ENCODE measurements at places on chromosomes 3 and 15.

- no peak for DNase-seq
Observed at GRCh38 chr3:197983076-197983475, 23.1 kb downstream of the LMLN start.

- no peak for DNase-seq
Observed at GRCh38 chr3:96330795-96331194, 483.6 kb upstream of the EPHA6 start.

GRCh38 chr3:141262308-141262705 lies 30.7 kb downstream of the PXYLP1 start:
- DNase-seq: no peak

DNA sequence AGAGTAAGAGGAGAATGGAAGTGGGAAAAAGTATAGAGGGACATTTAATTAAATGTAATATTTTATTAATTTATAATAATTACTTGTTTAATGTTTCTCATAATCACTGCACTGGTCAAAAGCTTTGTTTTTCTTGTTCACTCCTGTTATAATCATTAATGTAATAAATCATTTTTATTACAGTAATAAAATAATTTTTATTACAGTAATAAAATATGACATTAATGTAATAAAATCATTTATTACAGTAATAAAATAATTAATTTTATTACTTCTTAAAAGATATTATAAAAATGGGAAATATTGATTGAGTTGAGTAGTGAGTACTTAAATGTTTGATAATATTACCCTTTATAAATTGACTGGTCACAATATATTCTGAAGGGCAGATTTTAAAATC lies 181.1 kb upstream of the SOX2 start:
- DNase-seq: no peak

GRCh38 chr3:67288466-67289106 lies 290.5 kb downstream of the KBTBD8 start:
- DNase-seq: no peak

DNA sequence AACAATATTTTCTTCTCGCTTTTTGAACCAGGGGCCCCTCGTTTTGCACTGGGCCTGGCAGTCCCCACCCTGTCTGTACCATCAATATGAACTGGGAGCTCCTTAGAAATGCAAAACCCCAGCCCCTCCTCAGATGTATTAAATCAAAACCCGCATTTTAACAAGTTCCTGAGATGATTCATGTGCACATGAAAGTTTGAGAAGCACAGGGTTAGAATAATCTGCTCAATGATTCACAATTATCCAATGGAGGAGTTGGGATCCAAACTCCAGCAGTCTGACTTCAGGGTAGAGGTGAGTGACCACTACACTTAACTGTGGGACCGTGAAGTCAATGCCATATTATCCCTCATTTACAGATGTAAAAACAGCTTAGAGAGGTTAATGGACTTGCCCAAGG lies 256.4 kb downstream of the IGSF11 start:
- no peak for DNase-seq

GRCh38 chr3:55540579-55540978 lies 53.5 kb upstream of the WNT5A start:
- DNase-seq: no peak

DNA sequence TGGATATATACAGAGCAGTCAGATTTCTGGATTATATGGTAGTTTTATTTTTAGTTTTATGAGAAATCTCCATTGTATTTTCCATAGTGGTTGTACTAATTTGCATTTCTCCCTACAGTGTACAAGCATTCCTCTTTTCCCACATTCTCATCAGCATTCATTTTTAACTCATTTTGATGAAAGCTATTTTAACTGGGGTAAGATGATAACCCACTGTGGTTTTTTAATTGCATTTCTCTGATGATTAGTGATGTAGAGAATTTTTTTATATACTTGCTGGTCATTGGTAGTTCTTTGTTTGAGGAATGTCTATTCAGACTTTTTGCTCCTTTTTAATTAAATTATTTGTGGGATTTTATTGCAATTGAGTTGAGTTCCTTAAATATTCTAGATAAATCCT lies 903.6 kb downstream of the DIPK2A start:
- DNase-seq: no peak

GRCh38 chr15:35545316-35545823 lies 595 bp downstream of the DPH6 start:
- DNase-seq: peak; percentile 65

DNA sequence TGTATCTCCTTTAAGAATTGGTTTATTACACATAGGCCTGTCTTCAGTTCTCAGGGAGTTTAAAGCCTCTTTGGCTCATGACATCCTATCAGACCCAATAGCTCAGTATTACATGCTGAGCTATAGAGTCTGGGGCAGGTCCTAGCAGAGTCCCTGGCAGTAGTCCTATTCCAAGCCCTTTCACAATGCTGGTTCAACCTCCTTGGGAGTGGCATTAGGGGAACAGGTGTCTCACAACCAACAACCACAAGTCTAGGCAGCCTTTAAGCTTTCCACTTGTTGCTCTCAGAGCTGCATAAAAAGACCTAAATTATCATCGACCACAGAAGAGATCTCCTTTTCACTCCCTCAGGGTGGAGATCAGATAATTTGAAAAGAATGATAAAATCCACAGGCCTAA lies 22.8 kb upstream of the C2CD4B start:
- DNase-seq: no peak

GRCh38 chr15:67836477-67836876 lies 3.4 kb downstream of the RNU6-1 start:
- DNase-seq: peak; percentile 61

DNA sequence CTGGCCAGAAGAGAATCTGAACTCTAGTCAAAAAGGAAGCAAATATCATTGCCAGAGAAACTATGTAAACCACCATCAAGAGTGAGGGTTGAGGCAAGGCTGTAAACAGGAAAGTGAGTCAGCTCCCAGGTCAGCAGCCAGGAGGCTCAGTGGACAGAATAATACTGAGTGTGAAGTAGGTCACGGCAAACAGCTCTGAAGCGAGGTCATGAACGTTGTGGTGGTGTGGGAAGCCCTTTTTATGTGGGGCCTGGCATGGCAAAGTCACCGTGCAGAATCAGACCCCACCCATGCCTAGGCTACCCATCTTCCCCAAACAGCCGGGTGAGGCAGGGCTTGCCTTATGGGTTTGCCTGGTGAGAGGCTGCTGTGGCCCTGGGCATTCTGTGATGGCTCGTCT lies 43.9 kb downstream of the THBS1 start:
- DNase-seq: no peak

- DNase-seq: peak; percentile 73
Observed at GRCh38 chr3:52108302-52109232, 45.7 kb downstream of the POC1A start.

- DNase-seq: peak; percentile 93
Observed at GRCh38 chr3:141129541-141130011, 78.4 kb downstream of the SPSB4 start.

DNA sequence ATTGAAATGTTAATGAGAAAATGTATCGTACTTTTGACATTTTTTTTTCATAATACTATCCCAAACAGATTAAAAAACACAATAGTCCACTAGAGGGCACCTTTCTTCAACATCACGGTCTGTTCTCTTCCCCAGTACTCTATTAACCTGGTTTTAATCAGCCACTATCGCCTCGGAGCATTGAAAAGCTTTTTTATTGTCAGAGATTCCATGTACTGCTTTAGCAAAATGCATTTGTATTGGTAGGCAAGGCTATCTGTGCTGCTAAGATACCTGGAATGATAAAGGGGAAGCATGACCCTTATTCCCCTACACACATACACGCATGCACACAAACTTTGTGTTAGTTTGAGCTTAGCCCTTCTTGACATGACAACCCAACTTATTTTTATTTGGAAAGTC lies 160.1 kb upstream of the IL12A start:
- DNase-seq: no peak

DNA sequence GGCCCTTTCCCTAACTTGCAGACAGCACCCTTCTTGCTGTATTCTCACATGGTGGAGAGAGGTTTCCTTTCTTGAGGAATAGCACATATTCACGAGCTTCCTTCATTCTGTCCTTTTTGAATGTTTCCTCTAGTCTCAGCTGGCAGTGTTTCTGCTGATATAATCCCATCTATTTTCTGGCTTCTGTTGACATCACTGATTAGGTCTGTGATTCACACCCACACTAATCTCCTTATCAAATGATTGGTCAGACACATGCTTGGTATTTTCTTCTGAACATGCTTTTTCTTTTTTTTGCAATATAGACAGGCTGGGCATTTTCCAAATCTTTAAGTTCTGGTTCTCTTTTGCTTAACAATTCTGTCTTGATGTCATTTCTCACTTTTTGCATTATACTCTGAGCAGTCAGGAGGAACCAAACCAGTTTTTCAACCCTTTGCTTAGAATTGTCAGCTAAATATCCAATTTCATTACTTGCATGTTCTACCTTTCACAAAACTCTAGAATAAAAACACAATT lies 65.4 kb downstream of the OXSM start:
- no peak for DNase-seq

- peak; percentile 70 for DNase-seq
Observed at GRCh38 chr3:195907684-195907933, 742 bp downstream of the TNK2 start.

DNA sequence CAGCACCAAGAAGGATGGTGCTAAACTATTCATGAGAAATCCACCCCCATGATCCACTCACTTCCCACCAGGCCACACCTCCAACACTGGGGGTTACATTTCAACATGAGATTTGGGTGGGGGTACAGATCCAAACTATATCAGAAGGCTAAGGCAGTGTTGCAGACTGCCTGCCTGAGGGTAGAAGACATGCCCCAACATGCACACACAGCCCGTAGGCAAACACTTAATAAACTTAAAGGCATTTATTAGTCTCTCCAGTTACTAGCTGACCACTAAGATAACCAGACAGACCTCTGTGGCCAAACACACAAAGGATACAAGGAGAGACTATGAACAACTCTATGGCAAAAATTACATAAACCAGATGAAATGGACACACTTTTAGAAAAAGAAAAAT lies 10.2 kb downstream of the FAM162A start:
- DNase-seq: no peak

DNA sequence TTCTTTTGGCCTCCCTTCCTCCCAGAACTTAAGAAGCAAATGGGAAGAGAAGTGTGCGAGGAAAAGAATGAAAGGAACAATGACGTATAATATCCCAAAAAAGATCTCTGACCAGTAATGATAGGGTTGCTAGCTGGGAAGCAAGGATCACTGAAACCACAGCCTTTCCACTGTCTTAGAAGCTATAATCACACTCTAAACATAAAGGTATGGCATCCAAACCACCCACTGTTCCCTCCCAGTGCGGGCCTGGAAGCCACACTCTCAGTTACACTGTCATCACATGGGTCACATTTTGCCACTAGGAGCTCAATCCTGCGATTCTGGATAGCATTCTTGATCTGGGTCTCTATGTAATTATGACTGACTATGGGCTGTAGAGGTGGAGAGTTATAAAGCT lies 131.6 kb upstream of the HACD2 start:
- DNase-seq: peak; percentile 59

DNA sequence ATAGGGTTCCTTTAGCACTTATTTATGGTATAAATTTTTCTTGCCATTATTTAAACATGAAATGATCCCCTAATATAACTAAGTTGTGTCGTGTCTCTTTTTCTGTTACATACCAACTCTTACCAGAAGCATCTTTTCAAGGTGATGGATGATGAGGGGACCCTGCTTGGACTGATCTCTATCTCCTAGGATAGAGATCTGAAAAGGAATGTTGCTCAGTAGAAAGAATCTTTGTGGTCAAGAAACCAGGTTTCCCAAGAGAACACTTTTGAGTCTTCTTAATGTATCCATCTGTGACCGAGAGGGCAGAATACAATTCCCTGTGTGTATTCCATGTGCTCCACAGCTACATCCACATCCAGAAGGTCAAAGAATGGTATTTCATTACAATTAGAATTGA lies 409.7 kb downstream of the MAGI1 start:
- no peak for DNase-seq

DNA sequence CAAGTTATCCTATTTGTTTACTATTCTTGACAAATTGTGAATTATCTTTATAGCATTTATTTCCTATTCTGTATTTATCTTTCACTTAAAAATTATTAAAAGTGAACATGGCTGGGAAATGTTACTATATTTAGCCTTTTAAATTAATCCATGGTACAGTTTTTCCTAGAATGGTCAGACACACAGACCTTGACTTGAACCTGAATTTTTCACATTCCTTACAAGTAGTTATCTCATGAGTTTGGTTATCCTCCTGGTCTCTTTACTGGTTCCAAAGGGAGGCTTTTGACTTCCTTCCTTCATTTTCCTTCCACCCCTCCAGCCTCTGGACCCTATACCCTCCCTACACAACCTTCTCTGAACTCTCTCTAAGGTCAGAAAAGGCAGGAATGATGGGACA lies 280.6 kb downstream of the SATB1 start:
- DNase-seq: no peak

DNA sequence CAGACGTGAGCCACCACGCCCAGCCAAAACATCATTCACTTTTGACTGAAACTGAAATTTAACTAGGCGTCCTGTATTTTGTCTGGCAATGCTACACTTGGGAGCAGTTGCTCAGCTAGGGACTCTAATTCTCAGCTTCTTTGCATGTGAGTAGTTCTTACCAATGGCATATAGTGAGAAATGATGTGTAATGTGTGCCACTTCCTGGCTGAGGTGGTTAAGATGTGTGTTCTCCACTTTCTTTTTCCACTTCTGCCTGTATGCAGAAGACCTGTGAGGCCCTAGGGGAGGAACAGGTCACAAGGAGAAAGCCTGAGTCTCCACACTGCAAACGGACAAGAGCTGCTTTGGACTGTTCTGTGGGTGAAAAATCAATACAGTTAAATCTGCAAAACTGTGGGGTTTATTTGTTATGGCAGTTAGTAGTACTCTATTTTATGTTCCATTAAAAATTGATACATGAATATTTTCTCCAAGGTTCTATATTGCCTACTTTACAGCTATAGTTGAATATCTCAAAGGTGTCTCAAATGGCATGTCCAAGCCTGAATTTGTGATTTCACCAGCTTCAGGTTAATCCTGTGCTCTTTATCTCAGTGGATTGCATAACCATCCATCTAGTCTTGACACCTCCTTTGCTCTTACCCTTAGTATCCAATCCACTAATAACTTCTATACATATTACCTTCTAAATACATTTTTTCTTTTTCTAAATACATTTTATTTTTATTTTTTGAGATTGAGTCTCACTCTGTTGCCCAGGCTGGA lies 59.3 kb downstream of the NR1D2 start:
- DNase-seq: no peak

- no peak for DNase-seq
Observed at GRCh38 chr3:118729546-118729945, 305.1 kb downstream of the IGSF11 start.

DNA sequence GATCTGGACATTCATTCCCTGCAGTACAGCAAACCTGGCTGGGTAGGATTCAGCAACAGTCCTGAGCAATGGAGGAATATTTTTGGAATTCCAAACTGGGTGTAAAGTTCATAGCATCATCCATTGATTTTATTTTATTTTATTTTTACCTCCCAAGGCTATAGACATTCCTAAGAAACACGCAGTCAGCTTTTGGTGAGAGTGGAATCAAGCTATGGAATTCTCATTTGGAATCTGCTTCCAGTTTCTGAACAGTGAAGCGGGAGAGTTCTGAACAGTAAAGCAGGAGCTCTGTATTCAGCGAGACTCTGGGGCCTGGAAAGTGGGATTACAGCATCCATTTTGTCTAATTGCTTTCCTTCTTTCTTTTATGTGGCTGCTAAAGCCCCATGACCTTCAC lies 1.4 kb upstream of the PDZRN3 start:
- no peak for DNase-seq

All from right hindlimb (tissue), 1 donor.